SIG-M5 (cell line): ENCODE measurements at places on chromosomes 7 and 10.

GRCh38 chr10:17200001-17200911 lies 1.2 kb downstream of the TRDMT1 start:
- DNase-seq, result no peak

DNA sequence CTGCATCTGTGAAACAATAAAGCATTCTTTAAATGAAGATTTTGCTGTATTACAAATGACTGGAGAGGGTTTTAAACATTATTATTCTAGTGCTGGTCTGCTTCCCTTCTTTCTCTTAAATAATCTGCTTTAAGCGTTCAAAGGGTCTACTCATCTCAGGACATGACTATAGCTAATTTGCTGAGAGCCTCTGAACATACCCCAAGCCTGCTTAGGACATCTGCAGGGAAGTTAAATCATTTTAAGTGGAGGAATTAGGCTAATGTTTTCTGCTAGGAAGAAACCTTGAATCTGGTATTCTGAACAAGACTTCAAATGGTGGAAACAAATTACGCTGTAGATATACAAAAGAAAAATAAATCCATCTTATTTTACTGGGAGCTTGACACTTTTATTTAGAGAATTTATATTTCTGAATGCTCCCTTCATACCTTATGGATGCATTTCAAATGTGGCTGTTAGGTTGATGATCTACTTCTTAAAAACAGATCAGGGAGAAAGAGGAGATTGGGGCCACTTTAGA lies 124.4 kb upstream of the ITGB1 start:
- DNase-seq, result no peak

- DNase-seq, result no peak
Measured at GRCh38 chr10:8349610-8350249, 295.2 kb downstream of the GATA3 start.

- peak; percentile 29 for DNase-seq
Measured at GRCh38 chr7:135970682-135971365, 6.3 kb downstream of the MTPN start.

- no peak for DNase-seq
Measured at GRCh38 chr7:150410680-150411346, 31.7 kb downstream of the ZNF775 start.

GRCh38 chr10:106957823-106958588 lies 206.5 kb downstream of the SORCS1 start:
- no peak for DNase-seq

- no peak for DNase-seq
Measured at GRCh38 chr7:44305564-44306507, 19.6 kb downstream of the CAMK2B start.

DNA sequence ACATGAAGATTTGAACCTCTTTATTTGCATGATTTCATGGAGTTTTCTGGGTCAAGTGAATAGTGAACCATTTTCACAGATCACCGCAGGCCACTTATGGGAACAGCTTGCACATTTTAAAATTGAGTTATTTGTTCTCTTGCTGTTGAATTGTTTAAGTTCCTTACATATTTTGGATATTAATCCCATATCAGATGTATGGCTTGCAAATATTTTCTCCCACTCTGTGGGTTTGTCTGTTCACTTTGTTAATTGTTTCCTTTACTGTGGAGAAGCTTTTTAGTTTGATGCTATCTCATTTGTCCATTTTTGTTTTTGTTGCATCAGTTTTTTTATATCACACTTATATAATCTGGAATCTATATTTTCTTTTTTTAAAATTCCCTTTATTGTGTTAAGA lies 14.1 kb upstream of the ZC3HAV1L start:
- no peak for DNase-seq

GRCh38 chr10:49053053-49053997 lies 62.0 kb downstream of the VSTM4 start:
- no peak for DNase-seq
